ENCODE measurements at places on chromosomes 5 and 9.

- no peak for DNase-seq
Measured at GRCh38 chr5:132302413-132302812, 8.2 kb downstream of the SLC22A4 start.

DNA sequence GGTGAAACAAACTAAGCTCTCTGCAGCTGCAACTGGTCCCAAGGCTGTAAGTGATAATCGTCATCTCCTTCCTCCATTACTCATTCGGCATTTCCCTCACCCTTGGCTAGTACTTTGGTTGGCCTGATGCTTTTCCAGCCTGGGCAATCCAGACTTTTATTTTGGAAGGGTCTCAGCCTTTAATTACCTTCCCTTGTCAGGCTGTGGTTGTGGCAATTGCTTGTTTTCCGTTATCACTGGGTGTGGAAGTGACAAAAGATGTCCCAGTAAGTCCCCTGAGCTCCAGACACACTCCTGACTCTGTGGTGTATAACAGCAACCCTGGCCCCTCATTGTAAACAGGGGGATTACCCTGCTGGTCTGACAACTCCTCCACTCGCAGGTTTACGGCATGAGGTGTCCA, 6.3 kb upstream of the FAF2 start:
- DNase-seq: no peak

DNA sequence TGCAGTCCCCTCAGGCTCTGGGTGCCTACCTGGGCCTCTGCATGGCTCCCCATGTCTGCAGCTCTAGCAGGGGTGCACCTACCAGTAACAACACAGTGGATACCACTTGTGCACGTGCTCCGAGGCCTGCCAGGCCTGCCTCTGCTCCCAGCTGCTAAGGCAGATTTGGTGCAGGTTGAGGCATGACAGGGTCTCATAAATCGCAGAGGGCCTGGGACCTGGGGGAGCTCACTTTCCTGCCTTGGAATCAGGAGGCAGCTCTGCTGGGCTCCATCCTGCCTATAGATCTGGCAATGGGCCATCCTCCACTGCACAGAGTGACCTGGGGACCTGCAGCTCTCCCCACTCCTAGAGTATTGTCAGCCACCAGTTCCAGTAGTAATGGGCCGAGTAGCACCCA, 121.9 kb upstream of the CXCL14 start:
- DNase-seq: no peak

DNA sequence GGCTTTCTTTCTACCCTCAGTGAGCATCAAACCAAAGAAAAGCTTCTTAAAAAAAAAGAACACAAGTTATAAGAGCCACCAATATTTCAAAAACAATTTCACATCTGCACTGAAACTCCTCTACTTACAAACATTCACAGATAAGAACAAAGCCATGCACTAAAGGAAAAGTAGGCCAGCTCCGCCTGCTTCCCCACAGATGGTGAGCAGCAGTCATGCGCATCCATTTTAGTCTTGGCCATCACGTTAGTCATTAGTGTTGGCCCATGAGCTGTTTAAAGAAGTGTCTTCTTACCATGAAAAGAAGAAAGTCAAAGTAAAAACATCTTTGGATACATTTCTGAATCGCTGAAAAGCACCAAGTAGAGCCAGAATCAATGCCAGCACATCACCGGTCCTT, 40.0 kb upstream of the SMIM23 start:
- no peak for DNase-seq

- DNase-seq: no peak
Measured at GRCh38 chr9:94936419-94936818, 209.9 kb downstream of the AOPEP start.

GRCh38 chr9:132474253-132474652, 64.2 kb downstream of the CFAP77 start:
- DNase-seq: no peak

DNA sequence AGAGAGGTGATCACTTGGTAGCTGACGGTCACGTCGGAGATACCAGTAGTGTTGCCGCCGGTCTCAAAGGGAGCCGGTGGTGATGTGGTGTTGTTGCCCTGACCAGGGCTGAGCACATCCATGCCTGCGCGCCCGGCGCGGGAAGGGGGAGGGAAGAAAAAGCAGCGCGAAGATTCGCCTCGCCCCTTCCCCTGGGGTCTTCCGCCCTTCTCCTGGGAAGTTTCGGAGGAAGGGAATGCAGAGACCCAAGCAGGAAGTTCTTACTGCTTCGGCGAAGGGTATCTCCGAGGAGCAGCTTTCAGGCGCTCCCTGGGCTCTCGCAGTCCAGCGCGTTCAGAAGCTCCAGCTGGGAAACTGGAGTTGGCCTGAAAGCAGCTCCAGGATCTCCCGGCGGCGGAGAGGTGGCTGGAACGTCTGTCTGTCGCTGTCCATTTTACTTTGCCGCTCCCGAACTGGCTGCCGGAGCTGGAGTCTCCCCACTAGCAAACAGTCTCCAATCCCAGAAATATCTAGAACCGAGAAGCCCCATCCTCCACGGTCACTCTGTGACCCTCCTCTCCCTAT, 565 bp downstream of the HTR1A start:
- no peak for DNase-seq

GRCh38 chr5:154647114-154647760, 107.9 kb upstream of the LARP1 start:
- DNase-seq: no peak

DNA sequence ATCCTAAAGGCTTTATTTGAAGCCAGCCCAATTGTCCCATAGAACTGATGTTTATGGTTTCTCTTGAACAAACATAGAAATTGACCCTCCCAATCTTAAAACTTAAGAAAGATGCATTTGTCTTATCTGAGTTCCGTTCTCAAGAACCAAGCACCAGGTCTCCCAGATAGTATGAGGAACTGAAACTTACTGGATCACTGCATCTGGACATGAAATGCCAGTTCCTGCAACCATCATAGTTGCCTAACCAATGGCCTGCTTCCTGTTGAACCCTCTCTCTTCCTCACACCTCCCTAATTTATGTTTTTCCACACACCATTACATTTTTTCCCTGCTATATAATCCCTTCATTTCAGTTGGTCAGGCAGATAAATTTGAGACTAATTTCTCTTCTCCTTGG, 478.9 kb downstream of the HTR1A start:
- DNase-seq: no peak

GRCh38 chr9:104982543-104982942, 54.6 kb upstream of the ABCA1 start:
- no peak for DNase-seq

- no peak for DNase-seq
Measured at GRCh38 chr9:104177003-104177611, 83.0 kb downstream of the SMC2 start.

GRCh38 chr5:42810834-42811590, 680 bp downstream of the SELENOP start:
- no peak for DNase-seq

DNA sequence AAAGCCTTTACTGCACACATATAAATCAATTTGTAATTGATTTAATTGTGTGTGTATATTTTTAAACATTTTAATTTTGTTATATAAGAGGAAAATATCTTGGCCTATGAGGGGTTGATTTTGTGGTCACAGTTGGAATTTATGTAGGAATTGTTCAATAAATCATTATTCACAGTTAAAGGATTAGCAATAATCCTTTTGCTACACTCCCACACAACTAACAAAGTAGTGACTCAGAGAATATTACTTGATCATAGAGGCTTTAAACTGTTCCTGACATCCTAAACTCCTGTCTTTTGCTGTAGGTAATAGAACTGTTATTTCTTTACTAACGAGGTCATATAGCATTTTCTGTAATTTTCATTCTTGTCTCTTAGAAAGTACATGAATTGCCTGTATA, 95.5 kb downstream of the ZCCHC7 start:
- no peak for DNase-seq

DNA sequence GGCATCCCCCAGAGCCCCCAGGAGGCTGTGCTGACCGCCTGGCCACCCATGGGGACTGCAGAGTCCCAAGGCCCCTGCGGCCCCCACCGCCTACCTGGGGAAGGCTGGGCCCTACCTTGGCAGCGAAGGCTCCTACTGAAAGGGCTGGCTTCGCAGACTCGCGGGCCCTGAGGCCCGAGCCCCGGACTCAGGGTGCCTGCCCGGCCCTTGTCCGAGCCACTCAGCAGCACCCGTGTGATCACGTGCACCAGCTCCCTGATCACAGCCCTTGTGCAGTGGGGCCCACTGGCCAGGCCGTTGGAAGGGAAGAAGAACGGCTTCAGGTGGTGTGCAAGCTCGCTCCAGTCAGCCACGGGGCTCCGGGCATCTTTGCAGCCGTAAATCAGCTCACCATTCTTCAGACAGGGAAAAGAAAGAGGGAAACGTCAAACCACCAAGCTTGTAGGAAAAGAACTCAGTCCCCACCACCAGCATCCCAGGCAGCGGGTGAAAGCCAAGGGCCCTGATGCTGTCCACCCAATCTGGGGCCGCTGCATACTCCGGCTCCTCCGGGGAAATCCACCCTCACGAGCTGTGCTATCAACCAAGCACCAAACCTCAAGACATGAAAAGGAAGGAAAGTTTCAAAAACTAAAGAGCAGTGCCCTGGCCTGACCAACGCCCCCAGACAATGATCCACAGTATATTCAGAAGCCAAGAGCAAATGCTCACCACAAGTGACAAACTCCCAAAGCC, 31.9 kb downstream of the IPPK start:
- no peak for DNase-seq

- DNase-seq: no peak
Measured at GRCh38 chr5:154727361-154727760, 27.8 kb upstream of the LARP1 start.

DNA sequence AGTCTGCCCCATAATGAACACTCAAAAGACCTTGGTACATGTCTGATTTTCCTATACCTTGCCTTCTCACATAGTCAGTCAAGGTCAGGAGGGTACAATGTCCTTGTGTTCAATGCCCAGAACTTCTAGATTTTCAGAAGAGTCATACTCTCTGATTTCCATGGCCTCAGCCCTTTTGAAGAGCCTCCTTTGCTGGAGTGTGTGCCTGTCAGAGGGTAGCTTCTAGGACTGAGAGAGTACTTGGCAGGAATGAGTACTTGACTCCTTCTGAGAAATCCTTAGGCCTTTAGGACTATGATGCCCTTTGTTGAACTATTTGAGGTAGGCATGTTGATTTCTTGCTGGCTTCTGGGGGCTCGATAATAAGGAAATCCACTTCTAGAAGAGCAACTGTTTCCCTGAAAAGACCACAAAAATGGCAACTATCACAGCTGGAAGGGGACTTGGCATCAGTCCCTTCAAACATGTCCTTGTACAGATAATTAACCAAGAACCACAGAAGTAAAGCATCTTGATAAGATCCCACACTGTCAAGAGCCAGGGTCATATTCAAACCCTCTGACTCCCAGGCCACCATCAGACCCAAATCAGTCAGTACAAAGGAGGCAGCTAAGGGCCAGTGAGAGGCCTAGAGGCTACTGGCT, 10.6 kb upstream of the MEGF9 start:
- DNase-seq: no peak

GRCh38 chr5:178288401-178289368, 56.1 kb upstream of the PHYKPL start:
- no peak for DNase-seq

DNA sequence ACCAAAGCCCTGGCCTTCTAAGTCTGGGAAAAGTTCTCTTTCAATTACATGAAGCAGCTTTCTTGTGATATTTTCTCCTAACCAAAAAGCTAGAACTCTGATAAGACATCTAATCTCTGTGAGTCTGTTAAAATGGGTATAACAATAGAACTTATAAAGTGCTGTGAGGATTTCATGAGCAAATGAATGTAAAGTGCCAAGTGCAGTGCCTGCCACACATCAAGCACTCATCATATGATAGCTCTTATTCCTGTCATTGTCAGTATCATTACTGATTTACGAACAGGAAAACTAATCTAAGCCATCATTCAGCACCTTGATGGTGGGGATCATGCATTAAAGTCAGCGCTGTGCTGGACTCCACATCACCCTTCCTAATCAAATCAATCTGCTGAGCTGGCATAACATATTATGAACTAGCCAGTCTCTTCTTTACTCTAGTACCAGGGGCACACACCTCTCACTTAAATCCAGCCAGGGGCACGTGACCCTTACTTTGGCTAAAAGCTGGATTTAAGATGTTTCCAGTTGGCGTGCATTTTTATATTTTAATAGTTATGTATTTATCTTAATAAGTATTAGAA, 37.3 kb downstream of the YIPF5 start:
- DNase-seq: no peak

DNA sequence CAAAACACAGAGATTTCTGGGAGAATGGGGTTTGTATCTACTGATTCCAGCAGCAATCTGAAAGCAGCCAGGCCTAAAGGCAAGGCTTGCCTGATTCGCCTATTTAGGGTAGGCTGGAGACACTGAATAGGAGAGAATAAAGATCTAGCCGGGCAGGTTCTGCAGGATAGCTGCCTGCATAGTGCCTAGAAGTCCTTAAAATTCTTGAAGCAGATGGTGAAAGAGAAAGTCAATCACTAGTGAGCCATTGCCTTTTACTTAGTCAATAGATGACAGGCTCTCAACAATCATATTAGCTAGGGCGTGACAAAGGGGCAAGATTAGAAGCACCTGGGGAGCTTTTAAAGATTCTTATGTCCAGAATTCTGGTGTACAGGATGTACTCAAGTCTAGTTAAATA, 522.7 kb downstream of the HTR1A start:
- DNase-seq: no peak

GRCh38 chr5:67214036-67214435, 17.4 kb upstream of the CD180 start:
- no peak for DNase-seq

DNA sequence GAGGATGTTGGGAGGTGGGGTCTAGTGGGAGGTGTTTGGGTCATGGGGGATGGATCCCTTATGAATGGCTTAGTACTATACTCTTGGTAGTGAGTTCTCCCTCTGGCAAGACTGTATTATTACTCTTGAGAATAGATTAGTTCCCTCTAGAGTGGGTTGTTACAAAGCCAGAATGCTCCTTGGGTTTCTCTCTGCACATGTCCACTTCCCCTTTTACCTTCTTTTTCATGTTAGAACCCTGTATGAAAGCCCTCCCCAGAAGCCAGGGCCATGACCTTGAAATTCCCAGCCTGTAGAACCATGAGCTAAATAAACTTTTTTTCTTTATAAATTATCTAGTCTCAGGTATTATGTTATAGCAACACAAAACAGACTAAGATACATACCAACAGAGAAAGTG, 31.1 kb downstream of the SLC24A2 start:
- DNase-seq: no peak

DNA sequence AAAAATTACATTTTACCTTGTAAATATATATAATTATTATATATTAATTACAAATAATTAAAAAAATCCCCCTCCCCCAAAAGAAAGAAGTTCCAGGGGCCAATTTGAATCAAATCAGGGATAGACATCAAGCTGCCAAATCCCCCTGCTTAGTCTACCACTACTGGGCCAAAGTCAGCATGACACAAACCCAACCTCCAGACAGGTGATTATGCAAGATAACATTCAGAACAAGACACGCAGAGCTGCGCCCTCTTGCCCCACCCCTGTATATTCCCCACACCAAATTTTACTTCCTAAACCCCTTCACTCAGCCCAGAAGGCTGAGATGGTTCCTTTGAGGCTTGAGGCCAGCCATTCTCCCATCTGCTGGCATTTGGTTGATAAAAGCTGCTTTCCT, 2059.1 kb upstream of the CDH6 start:
- DNase-seq: no peak

DNA sequence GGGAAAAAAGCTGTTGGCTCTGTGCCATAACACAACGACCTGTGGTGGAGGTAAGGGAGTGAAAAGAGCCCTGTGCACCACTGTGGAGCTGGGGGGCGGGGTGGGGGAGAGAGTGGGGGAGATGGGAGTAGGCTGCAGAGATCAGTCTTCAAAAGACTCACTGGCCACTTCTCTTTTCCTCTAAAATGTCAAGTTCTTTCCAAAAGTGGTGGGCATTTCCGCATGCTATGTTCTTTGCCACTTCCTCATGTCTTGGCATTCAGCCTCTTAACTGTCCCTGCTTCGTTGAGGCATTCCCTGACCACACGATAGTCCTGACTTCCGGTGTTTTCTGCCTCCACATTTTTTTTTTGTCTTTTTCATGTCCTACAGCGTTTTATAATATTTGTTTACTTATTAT, 2.4 kb upstream of the PPP2R2B start:
- no peak for DNase-seq
